ENCODE measurements at places on chromosomes 7 and 10.

DNA sequence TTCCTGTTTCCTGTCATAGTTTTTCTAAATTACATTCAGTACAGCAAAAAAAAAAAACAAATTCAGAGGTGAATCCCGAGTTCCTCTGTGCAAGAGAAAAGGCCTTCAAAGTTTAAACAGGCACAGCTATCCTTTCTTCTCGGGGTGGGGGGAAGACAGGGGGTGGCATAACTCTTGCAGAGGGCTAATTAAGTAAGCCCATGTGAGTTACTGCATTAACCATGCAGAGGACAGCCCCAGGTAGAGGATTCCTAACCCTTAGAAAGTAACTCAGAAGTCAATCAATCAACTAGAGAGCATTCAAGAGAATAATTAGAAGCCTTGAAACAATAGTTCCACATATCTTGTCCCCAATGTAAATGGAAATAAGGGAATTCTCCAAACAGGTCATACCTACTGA lies 170.9 kb downstream of the CSTF2T start:
- DNase-seq = no peak

GRCh38 chr10:109820620-109821405 lies 102.5 kb downstream of the XPNPEP1 start:
- no peak for DNase-seq

- no peak for DNase-seq
These were observed 1227.6 kb downstream of the TYW1 start for GRCh38 chr7:68224041-68224741.

- no peak for DNase-seq
These were observed 76.6 kb downstream of the NDUFB2 start for GRCh38 chr7:140773104-140773503.

DNA sequence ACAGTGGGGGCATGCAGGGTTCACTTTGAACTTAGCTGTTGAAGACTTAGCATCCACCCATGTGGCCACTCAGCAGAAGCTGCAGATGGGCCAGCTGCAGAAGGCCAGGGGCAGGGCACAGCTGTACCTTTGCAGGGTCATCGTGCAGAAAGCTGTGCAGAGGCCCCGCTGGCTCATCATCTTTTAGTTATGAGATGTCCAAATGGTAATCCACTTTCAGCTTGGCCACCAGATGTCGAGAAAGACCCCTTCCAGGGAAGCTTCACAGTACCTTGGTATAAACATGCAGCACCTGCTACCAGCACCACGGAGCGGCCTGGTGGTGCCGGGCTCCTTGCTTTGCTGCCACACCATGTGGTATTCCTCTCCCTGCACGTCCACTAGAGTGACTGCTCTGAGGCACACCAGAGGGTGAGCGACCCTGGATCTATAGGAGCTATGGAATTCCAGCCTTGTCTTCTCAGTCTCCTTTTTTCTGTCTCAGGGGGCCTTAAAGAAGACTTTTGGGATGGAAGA lies 74.2 kb upstream of the LAMB4 start:
- no peak for DNase-seq

- no peak for DNase-seq
These were observed 33.3 kb downstream of the CASP7 start for GRCh38 chr10:113712755-113713639.

GRCh38 chr10:14671386-14671831 lies 103.3 kb downstream of the FAM107B start:
- DNase-seq = no peak

DNA sequence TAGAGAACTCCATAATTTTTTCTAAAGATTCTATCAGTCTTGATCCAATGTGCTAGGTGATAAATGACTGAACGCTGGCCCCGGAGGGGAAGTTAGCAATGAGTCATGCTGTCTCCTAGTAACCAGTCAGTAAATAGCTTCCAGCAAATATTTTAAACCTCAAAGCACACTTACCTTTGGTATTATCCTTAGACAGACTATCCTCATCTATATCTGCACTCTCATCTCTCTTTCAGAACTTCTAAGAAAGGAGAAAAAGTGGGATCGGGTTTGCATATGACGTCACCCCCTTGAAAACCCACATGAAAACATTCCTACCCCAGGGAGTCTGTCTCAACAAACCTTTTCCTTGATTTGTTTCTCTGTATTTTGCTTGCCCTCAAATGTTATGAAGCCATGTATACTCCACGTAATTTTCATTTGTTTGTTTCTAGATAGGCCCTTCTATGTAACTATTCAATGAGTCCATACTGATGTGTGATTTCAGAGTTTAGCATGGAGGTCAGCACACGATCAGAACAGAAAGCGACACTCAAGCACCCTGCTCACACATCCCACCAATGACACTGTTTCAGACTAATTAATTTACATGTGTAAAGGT lies 174.9 kb upstream of the NRP1 start:
- DNase-seq = no peak

GRCh38 chr7:146176860-146177259 lies 60.3 kb downstream of the CNTNAP2 start:
- DNase-seq = no peak

All from activated gamma-delta T cell treated with Interleukin-2 at 50 U/mL for 16 hours (primary cell).